ENCODE measurements at places on chromosomes 7 and 10.

GRCh38 chr7:15628876-15629275 lies 57.6 kb downstream of the MEOX2 start:
- DNase-seq: no peak

GRCh38 chr10:98963608-98964007 lies 272.0 kb downstream of the HPSE2 start:
- DNase-seq: no peak

DNA sequence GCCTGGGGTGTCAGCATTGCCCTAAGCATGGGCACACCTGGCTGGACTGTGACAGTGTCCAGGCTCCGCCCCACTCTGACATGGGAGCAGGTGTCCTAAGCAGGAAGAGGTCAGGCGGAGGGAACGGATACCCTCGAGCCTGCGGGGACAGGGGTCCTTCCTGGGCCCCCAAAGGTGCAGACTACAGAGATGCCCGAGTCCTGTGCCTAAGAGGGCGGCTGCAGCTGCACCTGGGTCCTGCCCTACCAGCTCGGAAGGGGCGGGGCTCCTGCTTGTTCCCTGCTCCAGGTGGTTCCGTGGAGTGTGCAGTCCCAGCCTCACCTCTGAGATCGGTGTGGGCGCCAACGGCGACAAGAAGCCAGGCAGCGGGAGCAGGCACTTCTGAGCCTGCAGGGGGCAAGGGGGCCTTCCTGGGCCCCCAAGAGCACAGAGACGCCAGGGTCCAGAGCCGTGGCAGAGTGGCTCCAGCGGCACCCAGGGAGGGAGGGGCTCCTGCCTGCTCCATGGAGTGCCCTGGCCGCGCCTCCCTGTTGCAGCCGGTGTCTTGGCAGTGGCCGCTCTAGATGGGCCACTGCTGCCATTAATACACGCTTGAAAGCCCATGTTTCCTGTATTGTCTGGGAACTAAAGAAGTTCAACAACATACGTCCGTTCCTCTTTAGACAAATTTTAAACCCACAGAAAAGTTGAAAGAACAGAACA lies 64.5 kb upstream of the CACNA2D1 start:
- no peak for DNase-seq

DNA sequence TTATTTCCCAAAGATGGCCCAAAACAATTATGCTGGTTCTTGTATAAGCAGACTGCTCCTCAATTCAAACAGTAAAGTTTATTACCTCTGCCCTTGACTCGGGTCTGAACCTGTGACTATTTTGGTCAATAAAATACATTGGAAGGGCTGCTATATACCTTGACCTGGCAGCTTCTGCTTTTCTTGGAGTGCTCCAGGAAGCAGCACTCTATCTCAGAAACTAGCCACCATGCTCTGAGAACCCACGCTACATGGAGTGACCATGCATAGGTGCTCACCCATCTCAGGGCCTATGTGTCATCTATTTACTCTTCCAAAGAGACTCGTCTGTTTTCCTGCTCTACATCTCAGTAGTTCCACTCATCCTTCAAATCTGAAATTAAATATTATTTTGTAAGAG lies 299.9 kb downstream of the AHR start:
- DNase-seq: no peak

DNA sequence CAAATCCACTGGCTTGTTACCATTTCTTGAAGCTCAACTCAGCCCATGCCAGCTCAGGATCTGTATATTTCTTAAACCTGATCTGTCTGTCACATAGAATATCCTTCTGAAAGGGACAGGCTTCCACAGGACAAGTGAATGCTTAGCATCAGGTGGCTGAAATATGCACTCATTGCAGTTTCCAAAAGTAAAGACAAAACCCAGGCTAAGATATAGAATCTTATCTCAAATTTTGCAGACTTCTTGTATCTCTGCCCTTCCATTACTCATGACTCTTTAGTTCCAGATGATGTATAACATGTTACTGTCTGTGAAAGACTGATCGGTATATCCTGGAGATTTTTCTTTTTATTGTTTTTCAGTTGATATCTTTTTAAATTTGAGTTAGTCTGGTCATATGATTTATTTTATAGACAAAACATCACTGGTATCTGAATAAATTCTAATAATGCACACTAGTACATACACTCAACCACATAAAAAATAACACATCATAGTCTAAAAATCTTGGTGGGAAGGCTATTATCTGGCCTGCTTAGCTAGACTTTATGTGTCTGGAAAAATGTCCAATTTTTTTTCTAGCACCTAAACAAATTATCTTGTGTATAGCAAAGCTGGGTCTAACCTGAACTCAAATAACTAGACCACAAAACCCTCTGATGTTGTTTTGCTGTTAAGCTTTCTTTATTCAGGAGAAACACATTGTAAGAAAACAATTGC lies 182.6 kb downstream of the ADAM12 start:
- DNase-seq: no peak

DNA sequence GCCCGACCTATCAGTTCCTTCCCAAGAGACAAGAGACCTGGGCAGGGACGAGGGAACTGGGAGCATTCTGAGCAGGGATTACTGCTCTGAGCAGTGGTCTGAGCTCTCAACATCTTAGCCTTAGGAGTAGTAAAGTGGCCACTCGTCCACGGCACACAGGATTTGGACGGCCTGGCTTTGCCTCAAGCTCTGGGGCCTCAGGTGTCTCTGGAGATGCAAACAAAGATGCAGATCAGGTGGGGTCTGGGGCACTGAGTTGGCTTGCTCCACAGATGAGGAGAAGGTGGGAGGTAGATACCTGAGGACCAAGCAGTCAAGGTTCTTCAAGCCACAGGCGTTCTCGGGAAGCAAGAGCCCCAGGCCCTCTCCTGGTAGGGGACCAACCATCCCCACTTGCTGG lies 16.1 kb upstream of the NPFFR1 start:
- no peak for DNase-seq

DNA sequence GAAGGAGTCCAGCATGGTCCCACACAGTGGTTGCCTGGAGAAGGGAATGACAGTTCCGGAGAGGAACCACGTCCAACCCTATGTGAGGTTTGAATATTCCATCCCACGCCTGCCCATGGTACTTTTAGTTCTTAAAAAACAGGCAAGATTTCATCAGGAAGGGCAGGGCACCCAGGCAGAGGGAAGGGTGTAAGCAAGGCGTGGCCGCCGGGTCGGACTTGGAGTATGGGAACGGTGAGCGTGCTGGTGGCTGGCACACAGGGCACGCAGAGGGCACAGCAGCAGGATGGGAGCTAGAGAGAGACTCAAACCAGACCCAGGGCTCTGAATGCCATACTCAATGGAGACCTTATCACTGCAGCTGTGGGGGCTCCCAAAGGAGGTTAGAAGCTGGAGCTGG lies 34.3 kb downstream of the FAM53B start:
- DNase-seq: no peak

GRCh38 chr7:33061282-33061937 lies 1.2 kb downstream of the NT5C3A start:
- DNase-seq: no peak

DNA sequence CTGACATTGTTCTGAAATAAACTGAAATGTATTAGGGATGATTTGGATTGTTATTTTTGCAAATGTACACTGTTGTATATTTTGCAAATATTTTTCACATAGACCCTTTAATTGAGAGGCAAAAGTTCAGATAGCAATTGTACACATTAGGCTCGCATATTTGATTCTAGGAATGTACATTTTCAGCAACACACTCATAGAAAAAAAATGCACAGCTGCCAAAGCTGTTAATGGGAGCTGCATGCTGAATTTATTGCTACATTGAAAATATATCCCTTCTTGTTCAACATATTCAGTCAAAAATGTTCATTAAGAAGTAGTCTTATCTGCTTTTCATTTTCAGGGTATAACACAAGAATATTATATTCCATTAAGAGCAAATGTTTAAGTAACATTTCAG lies 512.9 kb downstream of the ATRNL1 start:
- no peak for DNase-seq

DNA sequence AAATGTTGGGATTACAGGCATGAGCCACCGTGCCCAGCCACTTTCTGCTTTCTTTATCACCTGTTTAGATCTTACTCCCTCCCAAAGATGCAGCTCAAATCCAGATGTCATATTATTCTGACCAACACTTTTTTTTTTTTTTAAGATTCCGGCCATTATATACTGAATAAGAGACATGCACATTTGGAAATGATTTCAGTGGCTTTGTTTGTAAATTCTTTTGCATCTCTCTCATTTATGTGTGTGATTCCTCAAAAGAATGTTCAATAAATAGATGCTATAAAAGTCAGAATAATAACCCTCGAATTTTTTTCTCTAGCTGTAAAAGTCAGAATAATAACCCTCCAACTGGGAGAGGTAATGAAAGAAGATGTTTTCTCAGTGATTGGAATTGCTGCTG lies 25.4 kb downstream of the HECW1 start:
- DNase-seq: no peak

GRCh38 chr7:106840342-106840741 lies 24.7 kb upstream of the PIK3CG start:
- DNase-seq: no peak

DNA sequence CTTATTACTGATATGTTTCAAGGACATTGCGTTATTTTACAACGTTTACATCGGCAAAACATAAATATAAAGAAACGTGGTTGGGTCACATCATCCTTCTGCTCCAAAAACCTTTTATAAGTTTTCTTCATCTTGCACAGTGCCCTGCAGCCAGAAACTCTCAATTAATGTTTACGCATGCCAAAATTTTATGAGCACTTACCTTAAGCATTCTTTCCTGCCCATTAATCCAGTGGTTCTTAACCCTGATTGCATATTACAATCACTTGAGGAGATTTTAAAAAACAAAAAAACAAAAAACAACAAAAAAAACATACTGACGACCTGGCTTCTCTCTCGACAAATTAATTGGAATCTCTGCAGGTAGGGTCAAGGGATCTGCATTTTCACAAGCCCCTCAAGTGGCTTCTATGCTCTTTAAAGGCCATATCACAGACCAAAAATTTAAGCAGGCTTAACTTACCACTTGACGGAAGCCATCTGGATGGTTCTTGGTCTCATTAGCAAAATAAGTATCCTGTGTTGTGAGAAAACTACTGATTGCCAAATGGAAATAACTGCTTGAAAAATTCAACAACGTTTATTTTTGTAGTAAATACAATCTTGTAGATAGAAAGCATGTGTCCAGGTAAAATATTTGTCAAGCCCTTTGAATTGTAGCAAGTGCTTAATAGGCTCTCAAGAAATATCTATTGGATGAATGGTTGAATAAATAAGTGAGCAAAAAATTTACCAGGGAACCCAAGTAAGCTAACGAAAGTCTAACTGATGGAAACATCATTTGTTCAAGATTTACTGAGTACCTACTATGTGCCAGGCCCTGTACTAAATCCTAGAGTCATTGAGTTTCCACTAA lies 30.9 kb upstream of the SLC16A12 start:
- DNase-seq: no peak

DNA sequence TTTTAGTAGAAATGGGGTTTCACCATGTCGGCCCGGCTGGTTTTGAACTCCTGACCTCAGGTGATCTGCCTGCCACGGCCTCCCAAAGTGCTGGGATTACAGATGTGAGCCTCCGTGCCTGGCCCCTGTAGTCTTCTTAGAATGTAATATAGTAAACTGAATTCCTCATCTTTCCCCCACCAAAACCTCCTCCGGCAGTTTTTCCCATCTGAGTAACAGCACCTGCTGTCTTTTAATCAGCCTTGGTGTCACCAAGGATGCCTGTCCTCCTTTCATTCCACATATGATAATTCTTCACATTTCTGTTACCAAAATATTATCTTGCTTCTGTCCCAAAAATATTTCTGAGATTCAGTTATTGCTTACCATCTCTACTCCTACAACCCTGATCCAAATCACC lies 80.2 kb downstream of the ZEB1 start:
- DNase-seq: no peak

DNA sequence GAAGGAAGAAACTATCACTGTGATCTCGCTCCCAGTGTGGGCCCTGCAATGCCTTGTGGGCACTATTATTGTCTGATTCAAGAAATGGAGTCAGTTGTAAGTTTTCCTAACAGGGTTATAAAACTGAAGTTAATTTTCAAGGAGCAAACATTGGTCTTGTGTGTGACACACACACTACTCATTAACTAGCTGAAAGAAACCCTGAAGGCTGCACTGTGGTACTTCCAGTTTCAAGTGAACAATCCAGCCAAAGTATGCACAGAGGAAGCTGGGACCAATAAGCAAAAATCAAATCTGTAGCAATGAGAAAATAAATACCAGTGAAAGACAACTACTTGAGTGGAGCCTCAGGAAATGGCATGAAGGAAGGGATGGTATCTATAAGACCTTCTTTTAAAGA lies 506.6 kb upstream of the POT1 start:
- no peak for DNase-seq

- DNase-seq: no peak
Observed at GRCh38 chr7:14196555-14196954, 207.1 kb upstream of the ETV1 start.

- peak; percentile 46 for DNase-seq
Observed at GRCh38 chr7:151925446-151926335, 30.6 kb upstream of the GALNTL5 start.

GRCh38 chr7:121395494-121395960 lies 581 bp downstream of the FAM3C start:
- DNase-seq: peak; percentile 62

DNA sequence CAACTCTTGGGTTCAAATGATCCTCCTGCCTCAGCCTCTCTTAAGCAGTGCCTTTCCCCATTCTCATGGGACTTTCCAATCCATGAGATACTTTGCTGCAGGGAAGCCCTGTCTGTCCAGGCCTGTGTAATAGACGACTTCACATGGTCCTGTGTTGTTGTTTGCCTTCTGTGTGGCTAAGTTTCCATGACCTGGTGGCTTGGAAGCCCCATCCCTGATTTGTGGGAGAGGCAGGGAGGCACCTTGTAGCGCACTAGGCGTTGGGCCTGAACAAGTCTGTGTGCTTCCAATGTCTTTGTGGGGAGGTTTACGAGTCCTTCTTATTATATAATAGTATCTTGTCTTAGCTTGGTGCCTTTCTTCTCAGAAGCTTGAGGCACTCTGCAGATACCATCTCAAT lies 49.1 kb downstream of the TCF7L2 start:
- no peak for DNase-seq

DNA sequence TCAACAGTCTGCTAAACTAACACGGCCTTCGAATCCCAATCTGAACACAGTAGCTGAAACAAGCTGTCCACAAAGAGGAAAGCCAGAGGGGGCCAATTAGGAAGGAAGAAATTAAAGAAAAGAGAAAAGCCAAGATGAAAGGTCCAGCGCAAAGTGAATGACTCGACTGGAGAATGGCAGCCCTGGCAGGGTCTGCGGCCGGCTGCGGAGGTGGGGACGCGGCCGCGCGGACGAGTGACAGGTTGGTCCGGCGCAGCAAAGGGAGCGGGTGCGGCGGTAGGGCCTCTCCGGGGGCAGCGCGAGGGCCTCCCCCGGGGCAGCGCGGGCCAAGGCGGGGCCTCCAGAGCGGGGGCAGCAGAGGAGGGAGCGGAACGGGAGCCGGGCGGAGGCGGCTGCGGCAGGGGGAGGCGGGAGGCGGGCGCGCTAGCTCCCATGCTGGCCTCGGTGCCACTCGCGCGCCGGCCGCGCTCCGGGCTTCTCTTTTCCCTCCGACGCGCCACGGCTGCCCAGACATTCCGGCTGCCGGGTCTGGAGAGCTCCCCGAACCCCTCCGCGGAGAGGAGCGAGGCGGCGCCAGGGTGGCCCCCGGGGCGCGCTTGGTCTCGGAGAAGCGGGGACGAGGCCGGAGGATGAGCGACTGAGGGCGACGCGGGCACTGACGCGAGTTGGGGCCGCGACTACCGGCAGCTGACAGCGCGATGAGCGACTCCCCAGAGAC lies at the start of gene VWC2:
Gene VWC2, plus strand, starts transcription at position 421 of the 718 bp plus-strand sequence. CDS start 1,798 bp downstream, outside the sequence.
- no peak for DNase-seq

- no peak for DNase-seq
Observed at GRCh38 chr7:8433477-8434289, at the start of gene NXPH1. NXPH1 (plus strand) TSS chr7:8433609.

- no peak for DNase-seq
Observed at GRCh38 chr7:25105911-25106310, 19.1 kb downstream of the CYCS start.

- no peak for DNase-seq
Observed at GRCh38 chr7:159148430-159149395, 4.0 kb upstream of the VIPR2 start.

All from CD4-positive, alpha-beta T cell treated with Interleukin-4 for 1 hour (primary cell).